ENCODE measurements at places on chromosomes 11 and 22.

DNA sequence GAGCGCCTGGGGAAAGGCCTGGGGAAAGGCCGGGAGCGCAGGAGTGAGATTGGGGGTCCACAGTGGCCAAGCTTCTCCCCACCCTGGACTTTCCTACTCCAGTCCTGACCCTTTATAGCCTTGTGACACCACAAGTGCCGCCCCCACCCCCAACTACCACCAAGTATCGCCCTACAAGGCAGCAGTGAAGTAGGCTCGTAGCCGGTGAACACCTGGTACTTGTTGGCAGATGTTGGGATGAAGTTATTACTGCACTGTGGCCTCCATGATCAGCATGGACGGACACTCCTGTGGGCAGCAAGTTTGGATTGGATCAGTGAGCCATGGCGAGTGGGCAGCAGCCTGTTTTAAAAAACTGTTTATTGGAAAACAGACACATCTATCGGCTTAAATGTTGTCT, 45.0 kb downstream of the EIF3F start:
- DNase-seq: no peak

DNA sequence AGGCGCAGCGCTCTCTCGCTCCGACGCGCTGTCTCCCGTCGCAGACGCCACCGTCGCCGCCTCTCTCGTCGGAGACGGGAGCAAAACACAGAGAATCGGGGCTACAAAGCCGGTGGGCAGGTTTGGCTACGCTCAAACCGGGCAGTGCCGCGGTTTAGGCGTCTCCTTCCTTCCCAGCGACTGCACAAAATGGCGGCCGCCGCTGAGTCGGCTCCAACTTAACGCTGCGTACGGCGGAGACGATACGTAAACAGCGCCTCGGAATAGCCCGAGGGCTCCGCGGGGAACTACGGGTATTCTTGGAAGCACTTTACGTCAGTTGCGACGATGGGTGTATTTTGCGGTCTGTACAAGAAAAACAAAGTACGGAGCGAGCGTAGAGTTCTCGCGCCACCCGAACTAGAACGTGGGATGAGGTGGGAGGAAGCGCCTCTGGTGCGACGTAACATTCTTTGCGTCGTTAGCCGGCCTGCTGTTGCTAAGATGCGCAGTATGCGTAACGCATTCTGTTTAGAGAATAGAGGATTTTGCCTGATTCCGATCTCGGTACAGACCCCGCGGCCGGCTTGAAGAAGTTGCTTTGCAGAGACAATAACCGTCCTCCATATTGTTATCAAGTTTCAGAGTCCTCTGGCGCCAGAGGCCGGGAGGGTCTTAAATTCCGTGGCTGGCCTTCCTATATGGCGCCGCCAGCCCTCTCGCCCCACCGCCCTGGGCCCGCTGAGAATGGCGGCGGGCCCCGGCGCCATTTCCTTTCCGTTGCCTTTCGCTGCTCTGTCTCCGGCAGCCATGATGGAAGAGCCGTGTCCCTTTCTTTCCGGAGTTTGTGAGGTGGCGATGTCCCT, at the start of gene DDX17:
Gene DDX17, minus strand, starts transcription at position 194 of the 845 bp plus-strand sequence.
- DNase-seq: peak; percentile 95

GRCh38 chr11:11288972-11289616, 64.0 kb downstream of the CSNK2A3 start:
- no peak for DNase-seq

DNA sequence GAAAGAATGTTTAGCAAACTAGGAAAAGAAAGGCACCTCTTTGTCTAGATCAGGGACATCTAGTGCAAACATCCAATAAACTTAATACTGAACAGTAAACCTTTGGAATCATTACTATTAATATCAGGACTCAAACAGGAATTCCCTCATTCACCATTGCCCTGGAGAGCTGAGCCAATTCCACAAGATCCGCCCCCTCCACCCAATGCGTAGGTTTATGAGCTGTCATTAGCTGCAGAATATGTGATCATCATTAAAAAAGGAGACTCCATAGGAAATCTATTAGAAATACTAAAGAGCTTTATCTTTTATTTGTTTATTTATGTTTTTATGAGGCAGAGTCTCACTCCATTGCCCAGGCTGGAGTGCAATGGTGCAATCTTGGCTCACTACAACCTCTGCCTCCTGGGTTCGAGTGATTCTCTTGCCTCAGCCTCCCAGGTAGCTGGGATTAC, 5.5 kb downstream of the IL17REL start:
- no peak for DNase-seq

GRCh38 chr22:29255064-29255621, 12.6 kb downstream of the RHBDD3 start:
- DNase-seq: no peak

- no peak for DNase-seq
These were observed 28.8 kb upstream of the RRM1 start for GRCh38 chr11:4065601-4066377.

DNA sequence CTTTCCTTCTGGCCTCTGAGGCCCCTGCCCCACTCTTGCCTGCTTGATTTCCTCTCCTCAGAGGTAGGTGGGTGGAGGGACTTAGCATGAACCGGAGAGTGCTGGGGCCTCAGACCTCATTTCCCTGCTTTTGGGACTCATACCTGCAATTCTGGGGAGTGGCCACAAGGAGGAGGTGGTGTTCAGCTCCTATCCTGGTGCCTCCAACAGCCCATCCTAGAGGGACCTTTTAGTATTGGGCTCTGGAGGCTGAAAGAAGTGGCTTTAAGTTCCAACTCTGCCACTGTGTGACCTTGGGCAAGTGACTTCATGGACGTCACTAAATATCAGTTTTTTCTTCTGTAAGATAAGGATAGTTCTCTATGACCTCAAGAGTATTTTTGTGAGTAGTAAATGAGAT, 98.6 kb downstream of the KIAA1671 start:
- no peak for DNase-seq

GRCh38 chr11:72630104-72630852, 43.9 kb downstream of the PDE2A start:
- DNase-seq: no peak

DNA sequence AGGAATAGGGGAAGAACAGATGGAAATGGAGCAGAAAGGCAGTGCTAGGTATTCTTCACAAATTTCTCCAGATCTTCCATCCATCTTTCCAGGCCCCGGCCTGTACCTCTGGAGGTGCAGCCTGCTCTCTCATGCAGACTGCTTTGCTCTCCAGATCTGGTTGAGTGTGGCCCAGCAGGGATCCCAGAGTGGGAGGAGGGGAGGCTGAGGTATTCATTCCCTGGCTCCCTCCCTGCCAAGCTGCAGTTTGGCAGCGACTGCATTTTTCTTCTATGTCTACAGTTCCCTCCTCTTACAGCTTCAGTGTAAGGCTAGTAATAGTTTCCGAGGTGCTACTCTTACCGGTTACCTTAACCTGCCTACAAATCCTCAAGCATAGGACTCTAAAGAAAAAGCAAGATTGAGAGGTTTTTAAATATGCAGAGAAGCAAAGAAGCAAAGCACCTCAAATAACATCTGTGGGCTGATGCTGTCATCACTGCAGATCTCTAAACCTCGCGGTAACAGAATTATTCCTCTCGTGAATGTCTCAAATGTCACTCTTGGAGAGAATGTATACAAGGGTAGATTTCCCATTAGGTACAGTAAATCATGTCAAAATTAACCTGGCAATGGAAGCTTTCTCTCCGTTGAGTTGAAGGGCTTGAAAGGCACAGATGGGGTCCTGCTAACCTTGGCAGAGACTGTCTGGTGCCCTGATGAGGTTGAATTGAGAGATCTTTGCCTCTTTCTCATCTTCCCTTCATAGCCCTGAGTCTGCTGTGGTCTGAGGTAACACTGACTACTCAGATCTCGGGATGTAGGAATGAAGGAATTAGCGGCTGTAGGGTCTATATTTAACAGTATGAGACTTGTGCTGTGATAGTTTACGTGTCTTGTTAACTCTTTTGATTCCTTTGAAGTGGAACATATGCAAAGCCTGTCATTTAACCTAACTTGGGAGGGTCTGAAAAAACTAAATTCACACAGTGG, 297.9 kb upstream of the C11orf87 start:
- no peak for DNase-seq

DNA sequence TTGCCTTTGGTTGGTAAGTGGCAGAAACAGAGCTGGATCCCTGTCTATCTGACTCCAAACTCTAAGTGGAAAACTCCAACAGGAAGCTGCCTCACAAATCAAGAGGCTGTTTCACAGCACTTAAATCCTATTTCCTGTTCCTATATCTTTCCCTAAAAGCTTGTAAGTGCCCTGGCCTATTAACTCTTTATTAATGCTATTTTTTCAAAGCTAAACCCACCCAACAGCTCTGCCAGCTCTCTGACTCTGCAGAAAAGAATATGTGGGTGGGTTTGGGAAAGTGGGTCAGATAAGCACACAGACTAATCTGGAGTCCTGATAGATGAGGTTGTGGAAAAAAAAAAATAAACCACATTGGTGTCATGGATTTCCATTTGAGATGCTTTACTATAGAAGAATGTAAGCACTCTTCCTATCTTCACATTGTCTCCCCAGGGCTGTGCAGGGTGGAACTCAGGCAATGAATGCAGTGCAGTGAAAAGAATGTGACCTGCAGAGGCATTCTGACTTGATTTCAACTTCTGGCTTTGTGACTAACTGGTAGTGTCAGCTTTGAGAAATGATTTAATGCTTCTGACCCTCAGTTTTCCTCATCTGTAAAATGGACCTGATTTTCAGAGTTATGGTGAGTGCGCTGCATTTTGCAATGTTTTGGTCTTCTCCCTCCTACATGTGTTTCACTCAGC, 125.6 kb downstream of the AASDHPPT start:
- DNase-seq: no peak

DNA sequence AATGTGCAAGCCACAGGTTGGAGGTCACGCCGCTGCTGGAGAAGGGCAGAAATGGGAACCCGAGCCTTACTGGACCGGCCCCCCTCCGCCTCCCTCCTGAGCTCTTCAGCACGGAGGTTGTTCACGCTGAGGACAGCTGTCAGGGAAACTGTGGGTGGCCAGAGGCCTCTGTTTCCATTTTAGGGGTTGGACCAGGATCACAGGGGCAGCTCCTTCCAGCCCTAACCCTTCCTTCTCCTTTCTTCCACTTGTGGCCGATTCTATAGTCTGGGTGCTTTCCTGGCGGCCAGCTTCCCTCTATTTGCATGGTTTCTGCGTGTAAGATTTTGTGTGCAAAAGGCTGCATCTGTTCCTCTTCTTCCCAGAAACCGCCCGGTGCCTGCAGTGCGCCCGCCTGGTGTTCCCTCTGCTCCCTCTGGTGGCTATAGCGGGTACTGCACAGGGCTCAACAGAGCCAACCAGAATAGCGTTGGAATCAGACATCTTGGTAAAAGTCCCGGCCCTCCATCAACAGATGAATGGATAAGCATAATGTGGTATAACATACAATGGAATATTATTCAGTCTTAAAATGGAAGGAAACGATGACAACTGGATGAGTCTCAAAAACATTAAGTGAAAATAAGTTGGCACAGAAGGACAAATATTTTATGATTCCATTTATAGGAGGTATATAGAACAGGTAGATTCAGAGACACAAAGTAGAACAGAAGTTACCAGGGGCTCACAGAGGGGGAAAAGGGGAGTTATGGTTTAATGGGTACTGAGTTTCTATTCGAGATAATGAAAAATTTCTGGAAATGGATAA, 8.4 kb upstream of the SLC22A8 start:
- DNase-seq: peak; percentile 85

- no peak for DNase-seq
These were observed 49.3 kb upstream of the LMO1 start for GRCh38 chr11:8312986-8313385.

- peak; percentile 66 for DNase-seq
These were observed at the start of gene LARGE2 for GRCh38 chr11:45922425-45923082. Gene LARGE2, plus strand, starts transcription at chr11:45922656. Its CDS starts 227 bp downstream, at chr11:45922883.

DNA sequence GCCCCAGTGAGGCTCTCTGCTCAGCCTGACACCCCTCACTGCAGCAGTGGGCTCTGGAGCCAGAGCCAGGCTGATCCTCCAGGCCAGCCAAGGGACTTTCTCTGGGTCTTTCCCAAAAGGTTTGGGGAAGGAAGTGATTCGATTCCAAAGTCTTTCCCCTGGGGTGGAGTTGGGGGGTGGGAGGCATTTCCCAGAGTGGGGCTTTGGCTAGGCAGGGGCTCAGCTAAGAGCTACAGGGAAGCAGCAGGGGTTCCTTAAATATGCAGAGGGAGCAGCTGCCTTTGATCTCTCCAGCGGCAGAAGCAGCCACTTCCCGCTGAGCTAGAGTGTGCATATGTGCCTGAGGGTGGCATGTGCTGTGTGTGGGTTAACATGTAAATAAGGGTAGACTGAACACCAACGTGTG, 192.9 kb downstream of the INSC start:
- no peak for DNase-seq

DNA sequence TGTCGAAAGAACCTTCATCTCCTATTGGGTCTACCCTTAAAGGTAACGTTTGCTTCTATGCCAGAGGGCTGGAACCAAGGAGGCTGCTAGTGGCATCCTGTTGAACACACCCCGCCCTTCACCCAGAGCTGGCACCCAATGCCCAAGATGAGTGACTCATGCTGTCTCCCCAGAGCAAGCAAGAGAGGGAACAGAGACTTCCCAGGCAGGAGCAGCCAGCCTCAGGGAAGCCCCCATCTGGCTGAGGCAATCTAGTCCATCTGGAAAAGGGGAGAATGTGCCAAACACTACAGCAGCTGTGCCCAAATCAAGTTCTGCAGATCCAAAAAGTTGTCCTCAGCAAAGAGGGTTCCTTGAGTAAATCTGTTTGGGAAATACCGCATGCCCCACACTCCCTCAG, 91.9 kb upstream of the TP53I11 start:
- DNase-seq: no peak

DNA sequence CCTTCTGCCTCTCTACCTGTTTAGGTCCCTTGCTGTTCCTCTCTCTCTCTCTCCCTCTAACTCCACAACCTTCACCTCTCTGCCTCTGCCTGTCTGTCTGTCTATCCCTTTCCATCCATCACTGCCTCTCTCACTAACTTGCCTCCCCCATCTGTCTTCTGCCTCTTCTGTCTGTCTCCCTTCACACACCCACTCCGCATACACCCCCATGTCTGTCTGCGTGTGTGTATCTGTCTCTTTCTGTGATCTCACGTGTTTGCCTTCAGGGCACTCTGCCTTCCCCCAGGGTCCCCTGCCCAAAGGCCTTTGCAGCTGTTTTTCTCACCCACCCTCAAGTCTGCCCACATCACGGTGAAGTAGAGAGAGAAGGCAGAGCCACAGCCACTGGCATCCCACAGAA, 7.9 kb downstream of the RTN4RL2 start:
- no peak for DNase-seq

- peak; percentile 69 for DNase-seq
These were observed 639 bp downstream of the INCENP start for GRCh38 chr11:62124186-62125113.

- no peak for DNase-seq
These were observed 4.2 kb upstream of the RASGRP2 start for GRCh38 chr11:64747961-64748665.

DNA sequence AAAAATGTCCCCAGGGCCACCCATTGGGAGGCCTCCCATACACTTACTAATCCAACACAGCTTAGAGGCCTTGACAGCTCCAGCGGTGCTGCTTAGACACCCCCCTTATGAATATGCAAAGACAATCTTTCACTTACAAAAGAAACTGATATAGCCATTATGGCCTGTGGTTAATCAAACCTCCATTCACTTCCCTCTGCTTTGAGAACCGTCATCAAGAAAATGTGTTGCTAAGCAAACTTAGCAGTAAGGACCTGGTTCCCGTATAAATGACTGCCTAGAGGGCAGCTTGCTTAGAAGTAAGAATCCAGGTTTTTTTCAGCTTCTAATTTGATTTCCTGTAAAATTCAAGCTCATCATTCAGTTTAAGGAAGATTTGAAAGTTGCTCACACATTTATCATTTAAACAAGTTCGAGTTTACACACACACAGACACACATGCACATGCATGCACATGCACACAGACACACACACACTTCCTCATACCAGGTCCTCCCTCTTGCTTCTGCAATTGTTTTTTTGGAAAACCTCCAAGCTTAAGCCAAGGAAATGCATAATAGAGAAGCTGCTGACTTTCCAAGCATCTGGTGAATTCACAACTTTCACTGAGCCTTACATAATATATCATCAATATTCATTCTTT, 137.7 kb upstream of the BLID start:
- DNase-seq: no peak

Data from GM13977 (cell line).